ENCODE measurements at places on chromosomes 12 and 14.

- DNase-seq = no peak
Measured at GRCh38 chr12:1859643-1860042, 39.3 kb downstream of the LRTM2 start.

- DNase-seq = no peak
Measured at GRCh38 chr12:23576372-23576771, 373.1 kb downstream of the SOX5 start.

GRCh38 chr14:103890821-103891666 is 37.2 kb upstream of the TDRD9 start:
- DNase-seq = no peak

DNA sequence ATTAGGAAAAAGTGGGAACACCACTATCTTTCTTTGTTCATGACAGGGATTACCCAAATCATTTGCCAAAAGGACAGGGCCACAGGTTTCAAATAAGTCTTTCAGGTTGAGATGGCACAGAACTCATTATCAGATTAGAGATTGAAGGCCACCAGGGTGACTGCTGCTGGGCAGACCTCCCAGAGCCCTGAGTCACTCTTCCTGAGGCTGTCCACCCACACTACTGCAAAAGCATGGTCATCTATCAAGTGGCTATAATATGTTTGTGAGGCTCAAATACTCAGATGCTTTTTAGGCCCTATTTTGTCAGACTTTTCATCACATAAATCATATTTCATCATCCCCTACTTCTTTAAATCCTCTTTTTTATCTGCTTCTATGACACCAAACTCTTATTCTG is 155.3 kb upstream of the CCDC196 start:
- no peak for DNase-seq

DNA sequence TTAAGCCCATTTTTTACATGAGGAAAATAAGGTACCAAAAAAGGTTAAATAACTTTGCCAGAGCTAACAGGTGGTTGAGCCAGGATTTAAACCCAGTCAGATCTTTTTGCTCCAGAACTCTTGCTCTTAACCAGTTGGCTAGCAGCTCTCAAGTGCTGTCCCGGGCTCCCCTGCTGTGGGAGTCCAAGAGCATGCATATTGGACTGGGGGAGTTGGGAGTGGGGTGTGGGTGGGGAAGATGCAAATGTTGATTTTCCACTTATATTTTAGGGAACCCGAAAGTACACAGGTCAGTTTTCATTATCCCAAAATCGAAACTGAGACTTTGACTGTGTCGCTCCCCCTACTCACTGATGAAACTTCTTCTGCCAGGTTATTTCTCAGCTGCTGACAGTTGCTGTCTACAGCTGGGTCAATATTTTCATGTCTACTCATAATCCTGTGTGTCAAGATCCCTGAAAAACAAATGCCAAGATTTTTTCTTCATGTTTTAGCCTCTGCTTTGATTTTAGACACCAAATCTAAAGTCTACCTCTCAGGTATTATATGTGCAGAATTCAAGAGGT is 172.3 kb upstream of the TMPO start:
- no peak for DNase-seq

GRCh38 chr14:81336009-81336408 is 64.1 kb downstream of the STON2 start:
- no peak for DNase-seq

DNA sequence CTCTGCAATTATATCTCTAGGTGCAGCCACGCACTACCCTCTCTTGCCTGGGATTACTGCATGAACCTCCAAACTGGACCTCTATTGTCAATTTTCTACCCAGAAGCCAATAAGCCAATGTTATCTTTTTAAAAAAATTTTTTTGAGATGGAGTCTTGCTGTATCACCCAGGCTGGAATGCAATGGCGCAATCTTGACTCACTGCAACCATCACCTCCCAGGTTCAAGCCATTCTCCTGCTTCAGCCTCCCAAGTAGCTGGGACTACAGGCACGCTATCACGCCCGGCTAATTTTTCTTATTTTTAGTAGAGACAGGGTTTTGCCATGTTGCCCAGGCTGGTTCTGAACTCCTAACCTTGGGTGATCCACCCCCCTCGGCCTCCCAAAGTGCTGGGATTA is 11.2 kb upstream of the PXN start:
- DNase-seq = no peak

GRCh38 chr12:55930771-55931316 is at the start of gene DGKA:
DGKA (plus strand) TSS chr12:55931162; CDS start chr12:55936504, 5,342 bp downstream.
- peak; percentile 53 for DNase-seq

GRCh38 chr14:76872796-76873432 is 46.7 kb downstream of the LRRC74A start:
- DNase-seq = peak; percentile 68

DNA sequence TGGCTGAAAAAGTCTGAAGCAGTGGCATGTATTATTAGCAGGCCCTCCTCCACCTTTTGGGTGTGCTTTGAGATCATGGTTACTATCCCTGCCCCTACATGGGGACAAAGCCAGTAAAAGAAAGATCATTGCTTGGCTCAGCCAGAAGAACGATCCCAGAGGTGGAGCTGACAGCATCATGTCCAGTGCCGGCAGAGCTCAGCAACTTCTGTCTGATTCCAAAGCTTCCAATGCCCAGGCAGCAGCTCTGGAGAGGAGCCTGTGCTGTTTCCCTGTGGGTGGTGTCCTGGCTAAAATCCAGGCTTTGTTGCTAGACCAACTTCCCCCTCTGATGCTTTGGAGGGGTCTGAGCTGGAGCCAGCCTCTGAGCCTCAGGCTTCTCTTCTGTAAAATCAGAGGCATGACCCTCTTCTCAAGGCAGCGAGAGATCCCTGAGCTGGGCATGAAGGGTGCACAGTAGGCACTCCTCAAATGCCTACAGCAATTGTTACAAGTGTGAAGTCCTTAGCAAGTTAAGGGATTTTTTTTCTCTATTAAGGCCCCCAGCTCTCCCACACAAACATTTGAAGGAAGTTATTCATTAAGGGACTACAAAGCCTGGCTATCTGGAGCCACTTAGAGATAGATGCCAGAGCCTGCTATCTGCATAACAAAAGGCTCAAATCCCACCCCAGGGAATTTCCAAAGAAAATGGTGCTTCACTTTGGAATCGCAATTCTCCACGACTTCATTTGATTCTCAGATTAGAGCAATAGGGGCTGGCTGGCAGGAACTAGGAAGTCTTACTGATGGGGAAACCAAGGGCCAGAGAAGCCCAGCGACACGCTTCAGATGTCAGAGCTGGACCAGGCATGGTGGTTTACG is 10.9 kb upstream of the GSC start:
- DNase-seq = no peak

DNA sequence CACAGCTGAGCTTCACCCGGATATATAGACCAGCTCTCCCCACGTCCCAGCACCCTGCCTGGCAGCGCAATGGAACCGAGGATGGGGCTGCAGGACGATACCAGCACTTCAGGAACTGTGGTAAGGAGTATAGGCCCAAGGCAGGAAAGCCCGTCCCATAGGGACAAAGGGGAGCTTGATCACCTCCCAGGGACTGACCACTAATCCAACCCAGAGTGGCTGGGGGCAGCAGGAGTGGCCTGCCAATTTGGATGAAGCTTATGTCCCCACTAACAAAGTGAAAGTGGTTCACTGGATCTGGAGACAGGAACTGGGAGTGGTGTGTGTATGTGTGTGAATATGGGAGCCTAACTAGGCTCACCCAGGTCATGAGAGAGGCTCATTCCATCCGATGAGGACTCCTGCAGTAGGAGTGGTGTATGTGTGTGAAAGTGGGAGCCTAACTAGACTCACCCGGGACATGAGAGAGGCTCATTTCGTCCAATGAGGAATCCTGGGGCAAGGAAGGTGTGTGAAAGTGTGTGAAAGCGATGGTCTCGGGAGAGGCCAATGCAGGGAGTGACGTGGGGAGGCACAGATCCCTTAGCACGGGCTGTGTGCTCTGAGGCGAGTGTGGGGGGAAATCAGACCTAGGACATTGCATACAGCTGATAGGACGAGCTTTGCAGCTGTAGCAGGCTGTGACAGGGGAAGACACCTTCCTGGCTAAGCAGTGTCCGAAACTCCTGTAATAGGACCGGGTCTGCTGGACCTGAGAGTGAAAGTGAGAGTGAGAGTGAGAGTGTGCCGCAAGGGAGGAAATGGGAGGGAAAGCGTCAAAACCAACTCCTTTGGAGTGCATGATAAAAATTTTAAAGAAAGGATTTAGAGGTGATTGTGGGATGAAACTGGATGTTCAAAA is 25.7 kb downstream of the KLRK1 start:
- DNase-seq = peak; percentile 60

DNA sequence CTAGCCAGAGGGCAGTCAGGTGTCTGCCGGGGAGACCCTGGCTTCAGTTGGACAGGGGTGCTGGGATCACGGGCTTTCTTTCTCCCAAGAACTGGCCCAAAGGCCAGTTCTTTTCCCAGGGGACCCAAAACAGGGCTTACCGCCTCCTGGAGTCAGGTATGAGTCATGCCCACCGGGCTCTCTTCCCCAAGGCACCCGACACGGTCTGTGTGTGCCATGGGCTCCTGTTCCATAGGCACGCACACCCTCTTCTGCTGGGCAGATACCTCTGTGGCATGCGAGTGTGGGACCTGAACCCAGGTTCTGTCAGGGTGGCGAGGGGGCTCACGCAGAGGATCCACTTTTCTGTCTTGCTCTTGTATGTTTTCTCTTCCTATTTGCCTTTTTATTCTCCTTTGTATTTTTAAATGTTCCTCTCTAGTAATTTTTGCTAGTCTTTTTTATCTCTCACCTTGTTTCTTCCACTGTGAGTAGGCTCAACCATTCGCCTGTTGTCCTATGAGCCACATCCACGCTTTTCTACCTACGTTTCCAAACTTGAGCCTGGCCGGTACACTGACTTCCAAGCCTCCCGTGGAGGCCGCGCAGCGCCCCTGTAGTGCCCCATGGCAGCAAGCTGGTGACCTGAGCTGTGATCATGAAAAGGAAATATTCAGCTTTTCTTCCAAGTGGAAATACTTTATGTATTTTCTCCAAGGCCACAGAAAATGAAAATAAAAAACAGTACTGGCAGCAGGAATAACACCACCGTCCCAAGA is 362.2 kb downstream of the CACNA1C start:
- no peak for DNase-seq

GRCh38 chr12:92482599-92482998 is 220.2 kb upstream of the PLEKHG7 start:
- DNase-seq = no peak

DNA sequence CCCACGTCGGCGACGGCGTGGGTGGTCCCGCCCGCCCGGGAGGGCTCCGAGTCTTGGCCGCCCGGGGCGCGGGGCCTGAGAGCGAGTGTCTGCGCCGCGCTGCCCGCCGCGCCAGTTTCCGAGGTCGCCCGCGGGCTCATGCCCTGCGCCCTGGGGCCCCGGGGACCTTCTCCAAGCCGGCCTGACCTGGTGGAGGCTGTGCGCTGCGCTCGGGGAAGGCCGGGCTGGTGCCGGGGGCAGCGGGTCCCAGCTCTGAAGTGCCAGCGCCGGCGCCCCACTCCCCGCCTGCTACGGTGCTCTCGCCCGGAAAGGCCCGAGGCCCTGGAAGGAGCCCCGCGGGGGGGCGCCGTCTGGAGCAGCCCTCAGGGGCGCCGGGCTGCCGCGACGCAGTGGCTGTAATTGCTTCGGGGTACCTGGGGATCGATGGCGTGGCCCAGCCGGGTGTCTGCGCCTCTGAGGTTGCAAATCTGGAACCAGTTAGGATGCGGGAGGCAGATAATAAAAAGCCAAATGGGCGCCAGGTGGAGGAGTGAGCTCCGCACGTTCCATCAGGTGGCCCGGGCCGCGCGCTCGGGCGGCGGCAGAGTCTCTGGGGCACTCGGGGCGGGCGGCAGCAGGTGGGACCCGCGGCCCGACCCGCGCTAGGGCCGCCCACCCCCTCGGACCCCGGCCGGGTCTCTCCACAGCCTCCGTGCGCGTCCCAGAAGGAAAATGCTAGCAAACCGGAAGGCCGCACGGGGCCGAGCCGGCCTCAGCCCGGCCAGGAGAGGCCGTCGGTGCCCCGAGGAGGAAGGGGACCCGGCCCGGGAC is 102.3 kb upstream of the DIO3 start:
- no peak for DNase-seq

GRCh38 chr12:131491155-131491554 is 219.7 kb upstream of the SFSWAP start:
- no peak for DNase-seq

DNA sequence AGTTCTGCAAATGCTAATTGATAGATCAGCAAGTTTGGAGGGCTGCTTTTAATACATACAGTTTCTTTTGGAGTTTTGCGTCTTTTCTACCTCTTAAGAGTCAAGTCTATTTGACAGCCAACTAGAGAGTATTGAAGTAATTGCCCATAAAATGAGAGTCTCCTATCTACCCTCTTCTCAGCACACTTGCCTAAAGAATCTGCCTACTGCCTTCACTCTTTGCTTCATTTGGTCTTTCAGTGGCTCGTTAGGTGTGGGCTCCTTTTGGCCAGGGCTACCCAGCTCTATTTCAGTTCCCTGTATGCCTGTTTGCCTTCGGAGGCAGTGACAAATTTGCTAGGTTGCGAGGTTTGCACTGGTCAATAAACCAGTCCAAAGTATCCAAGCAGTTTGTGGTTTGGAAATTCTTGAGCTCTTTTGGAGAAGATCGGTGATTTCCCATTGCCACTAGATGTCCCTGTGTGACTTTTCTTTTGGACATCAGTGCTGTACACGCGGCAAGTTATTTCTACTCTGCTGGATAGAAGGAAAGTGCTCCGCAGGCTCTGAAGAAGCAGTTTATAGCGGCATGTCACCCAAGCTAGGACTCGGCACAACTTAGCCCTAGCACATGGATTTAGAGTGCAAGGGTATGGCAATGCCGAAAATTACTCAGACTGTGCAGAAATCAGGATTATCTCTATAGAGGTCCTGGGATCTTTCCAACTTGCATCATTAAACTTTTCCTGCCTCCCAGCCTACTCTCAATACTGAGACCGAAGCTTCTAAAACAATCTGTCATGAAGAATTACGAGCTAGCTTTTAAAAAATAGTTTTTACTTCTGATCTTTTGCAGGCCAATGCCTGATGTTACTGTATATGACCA is 38.6 kb downstream of the MGST1 start:
- peak; percentile 60 for DNase-seq

- no peak for DNase-seq
Measured at GRCh38 chr14:95307402-95308041, 12.2 kb downstream of the CLMN start.

GRCh38 chr14:58693048-58693447 is 55.3 kb downstream of the DACT1 start:
- no peak for DNase-seq
